NCI-H460 (cell line): ENCODE measurements at places on chromosomes 16 and 17. TPM values are rescaled to one million over a fixed set of nuclear protein-coding genes. Genes with fewer than 3 reads are reported as not detected.

- no peak for DNase-seq
Measured at GRCh38 chr17:64156670-64157069, 26.7 kb upstream of the ERN1 start.

- no peak for DNase-seq
Measured at GRCh38 chr16:17329391-17329790, 141.4 kb downstream of the XYLT1 start.

GRCh38 chr17:43619705-43620104 lies 42.0 kb downstream of the MEOX1 start:
- no peak for DNase-seq

DNA sequence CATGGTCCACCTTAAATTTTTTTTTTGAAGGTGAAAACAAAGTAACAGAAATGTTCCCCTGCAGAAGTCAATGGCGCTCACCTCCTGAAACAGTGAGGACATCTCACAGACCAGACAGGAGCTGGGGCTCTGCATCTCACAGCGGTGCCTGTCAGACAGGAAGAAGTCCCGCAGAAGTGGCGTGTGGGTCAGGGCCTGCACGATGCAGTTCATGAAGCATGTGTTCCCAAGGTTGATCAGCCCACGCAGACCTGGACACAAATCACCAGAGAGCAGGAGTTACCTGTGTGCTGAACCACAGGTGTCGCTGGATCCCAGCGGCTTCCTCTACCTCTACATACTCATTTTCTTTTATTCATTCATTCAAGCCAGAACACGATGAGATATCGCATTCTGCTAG lies 24.9 kb downstream of the USP22 start:
- no peak for DNase-seq

DNA sequence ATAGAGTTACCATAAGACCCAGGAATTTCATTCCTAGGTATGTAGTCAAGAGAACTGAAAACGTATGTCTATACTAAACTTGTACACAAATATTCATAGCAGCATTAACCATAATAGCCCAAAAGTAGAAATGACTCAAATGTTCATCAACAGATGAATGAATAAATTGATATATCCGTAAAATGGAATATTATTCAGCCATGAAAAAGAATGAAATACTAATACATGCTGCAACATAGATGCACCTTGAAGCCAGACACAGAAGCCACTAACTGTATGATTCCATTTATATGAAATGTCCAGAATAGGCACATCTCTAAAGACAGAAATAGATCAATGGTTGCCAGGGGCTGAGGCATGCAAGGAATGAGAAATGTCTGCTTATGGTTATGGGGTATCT lies 484.1 kb downstream of the SLC39A11 start:
- DNase-seq = no peak

- no peak for DNase-seq
Measured at GRCh38 chr17:8459107-8459506, 23.4 kb downstream of the NDEL1 start.

DNA sequence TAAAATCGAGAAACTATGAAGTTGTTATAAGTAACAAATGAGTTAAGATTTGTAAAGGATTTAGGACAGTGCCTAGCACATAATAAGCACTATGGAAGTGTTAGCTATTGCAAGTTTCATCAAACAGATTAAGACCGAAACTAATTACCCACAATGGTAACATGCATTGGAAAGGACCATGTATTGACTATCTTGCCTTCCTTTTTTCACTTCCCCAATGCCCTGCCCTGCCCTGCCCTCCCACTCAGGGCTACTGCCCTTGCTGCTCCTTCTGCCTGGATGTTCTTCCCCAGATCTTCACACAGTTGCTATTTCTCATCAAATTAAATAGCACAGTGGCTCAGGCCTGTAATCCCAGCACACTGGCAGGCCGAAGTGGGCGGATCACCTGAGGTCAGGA lies 202.1 kb upstream of the PSMD7 start:
- no peak for DNase-seq

GRCh38 chr17:40122999-40123810 lies 1.4 kb downstream of the MSL1 start:
- no peak for DNase-seq

DNA sequence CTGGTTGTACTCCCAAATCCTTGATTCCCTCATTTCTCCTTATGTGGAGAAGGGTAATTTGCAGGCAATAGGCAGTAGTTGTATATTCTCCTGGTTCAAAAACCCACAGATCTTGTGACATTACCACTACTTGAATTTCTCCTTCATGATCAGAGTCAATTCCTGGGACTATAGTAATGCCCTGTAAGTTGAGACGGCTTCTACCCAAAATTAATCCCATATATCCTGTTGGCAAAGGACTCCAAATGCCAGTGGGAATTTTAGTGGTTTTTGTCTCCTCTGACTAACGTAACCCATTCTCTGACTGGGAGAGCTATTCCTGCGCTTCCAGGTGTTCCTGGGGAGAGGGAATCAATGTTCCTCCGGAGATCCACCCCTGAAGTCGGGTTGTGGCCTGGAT lies 11.6 kb upstream of the ZNF689 start:
- no peak for DNase-seq

GRCh38 chr17:41769346-41769862 lies 17.1 kb downstream of the JUP start:
- DNase-seq = no peak

- DNase-seq = no peak
Measured at GRCh38 chr17:50815400-50815799, 20.0 kb upstream of the WFIKKN2 start.

- DNase-seq = no peak
Measured at GRCh38 chr17:31743797-31744196, 115.2 kb downstream of the COPRS start.

GRCh38 chr16:1610071-1610898 lies 1.6 kb downstream of the IFT140 start:
- DNase-seq = peak; percentile 84

- no peak for DNase-seq
Measured at GRCh38 chr17:29682987-29683386, 60.3 kb upstream of the CORO6 start.

- no peak for DNase-seq
Measured at GRCh38 chr17:65553009-65553645, 8.3 kb downstream of the AXIN2 start.

DNA sequence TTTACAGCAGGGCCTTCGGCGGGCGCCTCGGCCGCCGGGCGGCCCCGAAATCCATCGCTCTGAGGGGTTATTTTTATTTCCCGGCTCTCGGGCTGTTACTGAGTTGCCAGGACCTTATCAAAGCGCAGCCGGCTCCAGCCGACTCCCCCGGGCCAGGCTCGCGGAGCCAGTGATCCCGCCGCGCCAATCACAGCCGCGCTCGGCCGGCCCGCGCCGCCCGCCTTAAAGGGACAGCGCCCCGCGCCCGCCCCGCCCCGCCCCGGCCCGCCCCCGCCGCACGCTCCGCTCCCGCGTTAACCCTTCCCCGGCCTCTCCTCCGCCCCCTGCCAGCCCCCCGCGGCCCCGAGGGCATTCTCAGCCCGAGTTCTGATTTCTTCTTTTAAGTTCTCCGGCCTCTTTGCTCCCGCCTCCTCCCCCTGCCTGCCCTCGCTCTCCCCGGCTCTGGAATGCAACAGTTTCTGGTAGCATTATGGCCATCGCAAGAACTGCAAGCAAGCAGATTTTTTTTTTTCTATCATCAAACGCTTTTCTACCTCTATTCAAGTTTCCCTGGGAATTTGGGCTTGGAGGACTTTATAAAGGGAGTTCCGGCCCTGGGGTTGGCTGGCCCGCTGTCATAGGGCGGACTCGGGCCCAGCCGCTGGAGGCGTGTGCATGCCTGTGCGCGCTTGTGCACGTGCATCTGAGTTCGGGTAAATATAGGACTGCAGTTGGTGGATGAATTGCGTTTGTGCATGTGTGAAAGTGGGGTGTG lies at the start of gene AXIN2:
TSS of gene AXIN2 (minus strand) at position 197 of the 754 bp plus-strand sequence. CDS start 3,028 bp downstream, outside the sequence.
- DNase-seq = peak; percentile 74

DNA sequence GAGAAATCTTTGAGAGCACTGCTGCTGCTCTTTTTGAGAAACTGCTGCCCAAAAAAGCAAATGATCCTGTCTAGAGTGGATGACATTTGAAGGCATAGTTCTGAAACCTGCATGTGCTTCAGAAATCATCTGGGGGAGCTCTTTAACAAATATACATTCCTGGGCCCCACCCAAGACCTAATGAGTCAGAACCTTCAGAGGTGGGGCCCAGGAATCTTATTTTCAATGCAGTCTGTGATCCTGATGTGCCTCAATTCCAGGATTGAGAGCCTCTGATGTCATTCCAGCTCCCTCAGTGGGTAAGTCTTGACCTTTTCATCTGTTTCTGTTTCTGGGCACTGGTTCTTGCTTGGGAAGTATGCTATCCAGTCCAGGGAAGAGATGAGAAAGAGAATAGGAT lies 42.3 kb downstream of the HNF1B start:
- peak; percentile 38 for DNase-seq

DNA sequence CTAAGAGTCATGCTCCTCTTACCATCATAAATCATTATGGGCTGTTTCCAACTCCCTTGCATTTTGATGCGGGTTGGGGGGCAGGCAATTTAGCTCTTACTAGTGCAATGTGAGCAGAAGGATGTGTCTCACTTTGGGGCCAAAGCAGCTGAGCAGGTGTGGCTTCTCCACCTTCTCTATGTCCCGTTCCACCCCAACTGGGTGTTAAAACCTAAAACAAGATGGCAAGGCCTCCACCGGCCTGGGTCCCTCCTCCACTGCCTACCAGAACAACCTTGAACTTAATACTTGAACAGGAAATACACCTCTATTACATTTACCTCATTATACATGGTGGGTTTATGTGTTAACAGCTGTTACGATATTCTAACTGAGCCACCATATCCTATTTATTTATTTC lies 52.8 kb downstream of the TOX3 start:
- DNase-seq = no peak

GRCh38 chr16:54273566-54273965 lies 13.0 kb downstream of the IRX3 start:
- no peak for DNase-seq

PRR15L gene
- total RNA-seq = not detected in 2 replicates

GPRC5C gene
- 9.0 and 10.4 TPM in 2 replicates for total RNA-seq

C17orf78 gene
- not detected in 2 replicates for total RNA-seq

KCNJ18 gene
- total RNA-seq = not detected in 2 replicates

PYY gene
- not detected in 2 replicates for total RNA-seq

ZNF213 gene
- 4.5 and 5.0 TPM in 2 replicates for total RNA-seq
